ENCODE measurements at places on chromosomes 13 and 19.

- no peak for DNase-seq
Measured at GRCh38 chr19:1084024-1084868, 10.9 kb downstream of the POLR2E start.

- peak; percentile 2 for DNase-seq
Measured at GRCh38 chr13:25699056-25699455, 327.3 kb downstream of the ATP8A2 start.

- no peak for DNase-seq
Measured at GRCh38 chr19:30173593-30174356, 198.4 kb upstream of the ZNF536 start.

- no peak for DNase-seq
Measured at GRCh38 chr13:93655154-93655553, 428.5 kb downstream of the GPC6 start.

All from Calu3 (cell line).